ENCODE measurements at places on chromosomes 5 and 9.
A peak's percentile ranks its signal among the peaks of the same experiment; 100 is the strongest.

GRCh38 chr5:443239-444151 is 519 bp downstream of the EXOC3 start:
- DNase-seq, result peak; percentile 45

DNA sequence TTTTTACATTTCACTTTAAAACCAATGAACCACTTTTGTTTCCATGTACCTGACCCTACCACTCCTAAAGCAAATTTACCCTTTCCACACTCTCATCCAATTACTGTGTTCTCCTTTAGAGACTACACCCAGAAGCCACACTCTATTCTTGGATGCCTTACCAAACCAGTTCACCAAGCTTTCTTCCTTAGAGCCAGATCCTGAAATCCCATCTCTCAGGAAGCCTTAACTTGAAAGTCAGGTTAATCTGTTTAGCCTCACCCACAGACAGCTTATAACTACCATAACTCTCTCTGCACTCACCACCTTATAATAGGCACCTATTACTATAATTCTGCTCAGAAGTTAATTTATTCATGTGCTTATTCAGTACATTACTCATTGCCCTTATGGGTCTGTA is 4.3 kb downstream of the CSNK1A1 start:
- DNase-seq, result no peak

GRCh38 chr5:139091439-139092156 is 106.6 kb downstream of the SIL1 start:
- DNase-seq, result peak; percentile 69

- DNase-seq, result no peak
Measured at GRCh38 chr5:4625206-4625896, 514.8 kb upstream of the ADAMTS16 start.

DNA sequence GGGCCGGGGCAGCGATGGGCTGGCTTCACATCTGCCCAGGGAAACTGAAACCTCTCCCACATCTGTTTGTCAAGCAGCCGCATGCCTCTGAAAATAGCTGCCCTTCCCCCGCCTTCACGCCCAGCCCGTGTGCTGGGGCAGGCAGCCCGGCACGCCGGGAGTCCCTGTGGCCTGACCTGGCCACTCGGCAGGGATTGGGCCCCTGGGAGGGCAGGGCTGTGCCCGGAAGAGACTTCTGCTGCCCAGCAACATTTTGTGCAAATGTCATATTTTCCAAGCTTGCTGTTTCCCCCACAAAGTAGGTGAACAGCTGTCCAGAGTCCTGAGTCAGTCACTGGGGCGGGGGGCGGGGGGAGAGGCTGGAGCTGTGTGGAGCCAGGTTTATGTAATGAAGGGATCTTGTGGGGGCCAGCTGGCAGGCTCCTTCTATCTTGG is 8.2 kb downstream of the COL27A1 start:
- peak; percentile 14 for DNase-seq

- no peak for DNase-seq
Measured at GRCh38 chr5:10839916-10840599, 79.0 kb upstream of the DAP start.

GRCh38 chr9:71929223-71929622 is 17.8 kb downstream of the C9orf85 start:
- DNase-seq, result no peak

GRCh38 chr5:98637557-98637956 is 135.9 kb upstream of the RGMB start:
- DNase-seq, result no peak

- peak; percentile 0 for DNase-seq
Measured at GRCh38 chr9:17580119-17580518, 1.3 kb downstream of the SH3GL2 start.

DNA sequence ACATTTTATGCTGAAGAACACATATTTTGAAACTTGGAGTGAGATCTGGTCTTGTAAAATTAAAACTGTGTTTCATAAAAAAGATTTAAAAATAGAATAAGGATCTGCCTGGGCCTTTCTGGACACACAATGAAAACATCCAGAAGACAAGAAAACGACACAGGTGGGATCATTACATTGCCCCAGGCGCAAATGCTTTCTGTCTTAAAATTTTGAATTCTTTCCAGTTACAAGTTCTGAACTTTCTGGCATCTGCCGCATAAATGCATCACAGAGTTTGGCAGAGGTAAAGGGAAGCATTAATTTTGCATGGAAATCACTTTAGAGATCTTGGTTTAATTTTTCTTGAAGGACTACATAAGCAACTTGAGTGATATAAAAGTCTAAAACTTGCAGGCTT is 219.6 kb downstream of the WDR70 start:
- DNase-seq, result no peak
